ENCODE measurements at places on chromosomes 16 and 17. TPM values are rescaled to one million over a fixed set of nuclear protein-coding genes. Genes with fewer than 3 reads are reported as not detected.

DNA sequence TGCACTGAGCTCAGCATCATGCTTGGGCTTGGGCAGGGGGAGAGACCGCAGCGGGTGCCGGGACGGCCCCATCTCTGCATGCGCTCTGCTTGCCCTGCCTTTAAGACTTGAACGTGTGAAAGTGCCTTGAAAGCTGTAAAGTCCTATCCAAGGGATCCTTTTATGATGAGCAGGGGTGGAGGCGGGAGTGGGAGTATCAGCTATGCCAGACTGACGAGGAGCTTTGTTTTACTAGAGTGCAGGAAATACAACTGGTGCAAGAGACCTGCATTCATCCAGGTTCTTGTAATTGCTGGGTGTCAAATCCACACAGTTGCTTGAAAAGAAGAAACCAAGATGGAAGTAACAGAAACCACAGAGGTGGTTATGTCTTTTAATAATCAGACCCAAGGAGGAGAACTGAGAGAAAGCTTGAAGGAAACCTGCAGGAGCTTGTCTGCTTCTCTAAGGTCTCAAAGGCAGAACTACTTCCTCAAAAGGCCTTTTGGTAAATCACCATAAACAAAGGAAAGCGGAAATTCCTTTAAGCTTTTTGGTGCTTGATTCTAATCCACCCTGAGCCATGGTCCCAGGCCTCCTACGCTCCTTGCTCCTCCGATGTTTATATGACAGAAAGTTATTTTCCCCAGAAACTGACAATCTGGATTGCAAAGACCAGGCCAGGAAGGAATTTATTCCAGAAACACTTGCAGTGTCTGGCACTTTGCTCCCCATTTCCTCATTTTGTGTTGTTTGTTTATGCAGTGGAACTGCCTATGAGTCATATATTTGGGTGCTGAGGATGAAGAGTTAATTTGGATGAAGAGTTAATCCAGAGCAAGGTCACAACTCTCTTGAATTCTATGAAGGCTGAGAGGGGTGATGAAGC lies 51.3 kb upstream of the FBXO47 start:
- peak; percentile 75 for DNase-seq
- no peak overlapping the region for H3K4me3 ChIP-seq

SNN gene
- 7.2 TPM for total RNA-seq

DNA sequence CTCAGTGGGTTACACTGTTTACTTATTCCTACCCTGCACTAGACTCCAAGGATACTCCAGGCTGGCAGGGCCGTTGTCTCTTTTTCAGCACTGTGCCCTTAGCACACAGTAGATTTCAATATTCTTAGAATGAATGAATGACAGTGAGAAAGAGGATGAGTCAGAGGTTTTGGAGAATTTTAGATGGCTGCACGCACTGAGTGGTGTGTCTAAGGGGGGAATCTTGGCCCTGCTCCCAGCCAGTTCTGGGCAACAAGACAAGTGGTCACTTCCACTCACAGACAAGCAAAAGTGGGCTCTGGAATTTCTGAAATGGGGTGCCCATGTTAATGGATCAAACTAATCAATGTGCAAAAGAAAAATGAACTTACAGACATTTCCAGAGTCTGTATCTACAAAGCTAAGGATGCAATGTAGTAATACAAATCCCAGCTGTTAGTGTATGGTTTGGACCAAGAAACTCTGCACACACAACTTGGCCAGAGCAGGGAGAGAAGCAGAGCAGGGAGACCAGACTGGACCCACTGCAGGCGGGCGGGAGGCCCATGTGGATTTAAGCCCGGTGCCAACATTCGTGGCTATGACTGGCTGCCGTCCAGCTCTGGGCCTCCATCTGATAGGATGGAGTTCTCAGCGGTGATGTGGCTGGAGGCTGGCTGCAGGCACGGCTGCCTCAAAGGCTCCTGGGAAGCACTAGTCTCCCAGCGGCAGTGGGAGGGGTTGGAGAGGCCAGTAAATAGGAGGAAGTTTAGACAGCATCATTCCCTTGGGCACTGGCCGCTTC lies 95.6 kb upstream of the CDYL2 start:
- no peak overlapping the region for H3K27ac ChIP-seq
- no peaks in the 10 kb centered on the region for H3K4me1 ChIP-seq
- no peaks in the 10 kb centered on the region for H3K36me3 ChIP-seq
- H3K4me3 ChIP-seq, result no peak overlapping the region
- no peaks in the 10 kb centered on the region for H3K27me3 ChIP-seq
- no peak for DNase-seq

SYCE1L gene
- total RNA-seq, result 7.1 TPM

DNA sequence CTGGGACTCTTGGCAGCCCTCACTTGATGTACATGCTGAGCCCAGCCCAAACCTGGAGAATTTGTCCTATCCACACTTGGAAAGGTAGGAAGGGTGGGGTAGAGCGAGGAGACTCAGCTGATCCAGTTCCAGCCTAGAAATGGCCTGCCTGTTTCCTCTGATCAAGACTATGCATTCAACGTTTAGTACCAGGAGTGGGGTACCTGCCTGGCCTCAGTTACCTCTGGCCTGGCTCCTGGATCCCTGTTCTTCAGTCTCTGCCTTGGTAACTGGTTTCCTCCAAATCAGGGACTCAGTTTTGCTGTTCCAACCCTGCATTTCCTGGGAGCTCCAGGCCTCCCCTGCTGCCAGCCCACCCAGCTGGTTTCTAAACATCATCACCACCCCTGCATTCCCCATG lies 233.5 kb downstream of the GSG1L start:
- H3K4me3 ChIP-seq, result no peak overlapping the region
- H3K4me1 ChIP-seq, result no peaks in the 10 kb centered on the region
- peaks cover 6% of the 10 kb centered on the region for H3K27me3 ChIP-seq
- no peak overlapping the region for H3K27ac ChIP-seq

NPIPA7 gene
- total RNA-seq, result 13.7 TPM

- H3K4me1 ChIP-seq, result no peaks in the 10 kb centered on the region
- no peaks in the 10 kb centered on the region for H3K36me3 ChIP-seq
- DNase-seq, result no peak
- no peak overlapping the region for H3K27ac ChIP-seq
Observed at GRCh38 chr16:51210087-51210486, 59.0 kb upstream of the SALL1 start.

GRCh38 chr17:30586818-30587595 lies 109.8 kb downstream of the GOSR1 start:
- no peak overlapping the region for H3K4me3 ChIP-seq
- peaks cover 16% of the 10 kb centered on the region for H3K4me1 ChIP-seq
- peaks cover 7% of the 10 kb centered on the region for H3K27me3 ChIP-seq
- peak; percentile 31 for DNase-seq

TNP2 gene
- not detected for total RNA-seq

GRCh38 chr16:49017501-49017900 lies 264.1 kb downstream of the CBLN1 start:
- no peak overlapping the region for H3K27ac ChIP-seq
- H3K27me3 ChIP-seq, result peaks cover 3% of the 10 kb centered on the region
- no peaks in the 10 kb centered on the region for H3K4me1 ChIP-seq

GRCh38 chr17:61461967-61462718 lies 9.9 kb downstream of the TBX4 start:
- H3K27ac ChIP-seq, result no peak overlapping the region
- peaks cover 61% of the 10 kb centered on the region for H3K27me3 ChIP-seq
- H3K36me3 ChIP-seq, result no peaks in the 10 kb centered on the region
- DNase-seq, result peak; percentile 18
- H3K4me3 ChIP-seq, result no peak overlapping the region
- H3K4me1 ChIP-seq, result peaks cover 27% of the 10 kb centered on the region

DNA sequence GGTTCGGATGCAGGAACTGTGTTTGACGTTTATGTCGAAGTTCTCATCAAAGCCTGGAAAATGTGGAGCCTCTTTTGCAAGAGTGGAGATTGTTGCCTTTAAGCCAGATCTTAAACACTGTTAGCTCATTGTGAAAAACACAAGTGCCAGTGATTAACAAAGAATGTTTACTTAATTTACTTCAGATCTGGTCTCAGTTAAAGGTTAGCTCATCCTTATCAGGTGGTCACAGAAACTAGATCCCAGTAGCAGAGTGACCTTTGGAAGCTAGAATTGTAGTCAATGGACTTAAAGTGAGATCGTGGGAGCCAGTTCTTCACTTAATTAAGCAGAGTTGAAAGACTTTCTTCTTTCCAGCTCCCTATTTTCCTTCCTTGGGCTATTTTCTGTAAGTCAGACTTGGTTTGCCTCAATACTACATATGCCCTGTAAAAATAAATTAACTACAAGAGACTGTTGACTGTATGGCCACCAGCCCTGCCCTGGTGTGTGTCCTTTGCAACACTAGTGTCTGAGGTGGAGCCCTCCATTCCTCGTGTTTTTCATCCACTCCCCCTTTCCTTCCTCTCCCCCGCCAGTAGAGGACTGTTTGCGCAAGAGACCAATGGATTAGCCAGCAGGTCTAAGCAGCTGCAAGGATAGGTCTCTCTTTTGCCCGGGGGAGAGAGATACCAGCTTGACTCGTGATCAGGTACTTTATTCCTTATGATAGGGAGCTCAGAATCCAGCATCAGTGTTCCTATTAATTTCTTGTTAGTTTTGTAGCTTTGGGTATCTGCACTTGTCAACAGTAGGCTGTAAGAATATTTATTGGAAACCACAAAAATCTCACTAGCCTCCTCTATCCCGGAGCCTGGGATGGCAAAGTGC lies 20.2 kb downstream of the FBXO39 start:
- H3K27me3 ChIP-seq, result peaks cover 8% of the 10 kb centered on the region
- H3K4me1 ChIP-seq, result peaks cover 4% of the 10 kb centered on the region
- H3K27ac ChIP-seq, result no peak overlapping the region
- no peak overlapping the region for H3K4me3 ChIP-seq

TBX6 gene
- 3.0 TPM for total RNA-seq

CEMP1 gene
- total RNA-seq, result not detected

CDRT15L2 gene
- not detected for total RNA-seq

- DNase-seq, result peak; percentile 52
- peaks cover 35% of the 10 kb centered on the region for H3K36me3 ChIP-seq
- no peaks in the 10 kb centered on the region for H3K27me3 ChIP-seq
- H3K4me3 ChIP-seq, result peak overlapping the region; percentile 3
- peaks cover 79% of the 10 kb centered on the region for H3K4me1 ChIP-seq
Observed at GRCh38 chr16:48558371-48558841, 51.6 kb downstream of the N4BP1 start.

ITGAX gene
- total RNA-seq, result 6.6 TPM

SNX20 gene
- total RNA-seq, result 43.3 TPM

- no peak overlapping the region for H3K27ac ChIP-seq
- peaks cover 12% of the 10 kb centered on the region for H3K27me3 ChIP-seq
- no peaks in the 10 kb centered on the region for H3K4me1 ChIP-seq
- peak; percentile 78 for DNase-seq
Observed at GRCh38 chr17:5706577-5707210, 122.4 kb upstream of the NLRP1 start.

Data from activated CD4-positive, alpha-beta T cell treated with anti-CD3 and anti-CD28 coated beads for 36 hours (primary cell).